Lung microvascular endothelial cell (primary cell): ENCODE measurements at places on chromosomes 11 and 22. TPM values are rescaled to one million over a fixed set of nuclear protein-coding genes. Genes with fewer than 3 reads are reported as not detected.

Gene TCN2
- 9.5 and 29.9 TPM in 2 replicates for total RNA-seq

Gene ACRV1
- under 0.01 TPM in 1 of 2 replicates, not detected in the other for total RNA-seq

Gene RAB38
- total RNA-seq = 0.60 and 0.65 TPM in 2 replicates

Gene AMPD3
- total RNA-seq = 1.1 and 6.5 TPM in 2 replicates

Gene OR51A4
- total RNA-seq = not detected in 2 replicates

Gene SYCE3
- total RNA-seq = not detected in 2 replicates

GRCh38 chr11:7467652-7468051 is 17.7 kb upstream of the OLFML1 start:
- no peak for DNase-seq

DNA sequence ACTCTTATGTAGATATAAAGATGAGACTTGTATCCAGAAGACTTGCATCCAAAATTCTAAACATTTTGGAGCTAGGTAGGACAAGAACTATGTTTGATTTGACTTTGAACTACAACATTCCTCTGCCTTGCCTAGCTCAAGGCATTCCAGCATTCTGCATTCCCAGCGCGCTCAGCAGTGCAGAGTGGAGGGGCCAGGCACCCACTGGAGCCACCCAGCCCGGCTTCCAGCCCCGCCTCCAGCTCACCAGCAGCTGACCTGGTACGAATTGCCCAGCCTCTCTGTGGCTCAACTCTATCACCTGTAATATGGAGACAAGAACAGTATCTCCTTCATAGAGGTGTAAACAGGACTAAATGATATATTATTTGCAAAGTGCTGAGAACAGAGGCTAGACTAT is 28.8 kb downstream of the PRDM10 start:
- DNase-seq = no peak

DNA sequence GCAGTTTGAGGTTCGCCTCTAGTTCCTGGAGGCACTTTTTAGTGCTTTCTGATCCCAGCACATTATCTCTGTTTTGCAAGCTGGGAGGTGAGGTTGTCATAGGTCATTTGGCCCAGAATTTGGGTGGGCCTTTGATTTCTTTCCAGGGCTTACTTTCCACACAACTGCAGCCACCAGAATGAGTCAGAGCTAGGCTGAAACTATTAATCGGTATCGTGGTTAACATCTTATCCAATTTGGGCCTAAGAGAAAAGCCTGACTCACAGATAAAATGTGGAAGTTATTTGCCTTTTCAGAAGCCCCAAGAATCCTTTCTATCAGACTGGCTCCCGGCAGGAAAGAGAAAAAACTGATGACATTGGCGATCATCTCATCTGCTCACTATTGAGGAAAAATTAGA is 166.4 kb downstream of the KIRREL3 start:
- DNase-seq = no peak

DNA sequence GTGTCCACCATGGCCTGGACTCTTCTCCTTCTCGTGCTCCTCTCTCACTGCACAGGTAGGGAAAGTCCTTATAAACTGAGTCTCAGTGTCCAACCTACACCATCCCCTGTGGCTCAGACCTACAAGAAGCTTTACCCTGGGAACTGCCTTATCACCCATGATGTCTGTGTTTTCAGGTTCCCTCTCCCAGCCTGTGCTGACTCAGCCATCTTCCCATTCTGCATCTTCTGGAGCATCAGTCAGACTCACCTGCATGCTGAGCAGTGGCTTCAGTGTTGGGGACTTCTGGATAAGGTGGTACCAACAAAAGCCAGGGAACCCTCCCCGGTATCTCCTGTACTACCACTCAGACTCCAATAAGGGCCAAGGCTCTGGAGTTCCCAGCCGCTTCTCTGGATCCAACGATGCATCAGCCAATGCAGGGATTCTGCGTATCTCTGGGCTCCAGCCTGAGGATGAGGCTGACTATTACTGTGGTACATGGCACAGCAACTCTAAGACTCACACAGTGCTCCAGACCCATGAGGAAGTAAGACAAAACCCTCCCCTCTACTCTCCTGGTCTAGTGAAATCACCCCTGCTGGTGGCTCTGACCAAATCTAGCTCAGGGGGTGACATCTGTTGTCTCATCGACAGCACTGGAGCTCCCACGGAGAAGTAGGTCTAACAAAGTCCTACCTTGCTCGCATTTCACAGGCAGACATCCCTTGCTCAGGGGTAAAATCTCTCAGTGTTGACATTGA is 74.3 kb downstream of the VPREB1 start:
- DNase-seq = no peak

GRCh38 chr11:61917334-61918109 is at the start of gene RAB3IL1:
TSS of gene RAB3IL1 (minus strand) at chr11:61917566. CDS start at chr11:61917367, 199 bp downstream.
- DNase-seq = peak; percentile 53

DNA sequence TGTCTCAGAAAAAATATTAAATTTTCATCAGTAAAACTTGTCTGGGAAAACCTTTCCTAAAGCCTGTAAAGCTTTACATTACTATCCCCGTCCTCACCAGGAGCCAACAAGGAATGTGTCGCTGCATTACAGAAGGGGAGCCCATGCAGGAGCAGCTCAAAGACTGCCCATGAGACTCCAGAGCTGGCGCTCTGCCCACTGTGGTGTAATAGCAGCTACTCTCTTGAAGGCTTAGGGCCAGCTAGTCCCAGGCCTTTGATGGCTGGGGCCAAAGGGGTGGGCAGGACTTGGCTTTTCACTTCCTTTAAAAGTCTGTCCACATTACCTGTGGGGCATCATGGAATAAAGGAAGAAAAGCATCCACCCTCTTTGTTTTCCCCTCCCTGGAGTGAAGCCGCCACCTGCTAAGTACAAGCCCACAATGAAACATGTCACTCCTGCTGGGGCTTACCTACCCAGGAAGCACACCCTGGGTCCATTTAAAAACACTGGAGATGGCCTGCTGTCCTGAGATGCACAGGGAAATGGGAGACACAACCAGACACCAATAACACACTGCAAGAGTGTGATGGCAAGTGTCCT is 150.7 kb downstream of the ADAMTS15 start:
- DNase-seq = no peak

GRCh38 chr11:6771926-6772893 is at the start of gene OR2AG2:
TSS of gene OR2AG2 (minus strand) at chr11:6771976. CDS start at chr11:6768957, 3,019 bp downstream.
- DNase-seq = no peak

GRCh38 chr11:105491394-105491793 is 118.5 kb upstream of the GRIA4 start:
- DNase-seq = no peak

GRCh38 chr11:122780296-122780949 is 57.9 kb upstream of the CRTAM start:
- no peak for DNase-seq

DNA sequence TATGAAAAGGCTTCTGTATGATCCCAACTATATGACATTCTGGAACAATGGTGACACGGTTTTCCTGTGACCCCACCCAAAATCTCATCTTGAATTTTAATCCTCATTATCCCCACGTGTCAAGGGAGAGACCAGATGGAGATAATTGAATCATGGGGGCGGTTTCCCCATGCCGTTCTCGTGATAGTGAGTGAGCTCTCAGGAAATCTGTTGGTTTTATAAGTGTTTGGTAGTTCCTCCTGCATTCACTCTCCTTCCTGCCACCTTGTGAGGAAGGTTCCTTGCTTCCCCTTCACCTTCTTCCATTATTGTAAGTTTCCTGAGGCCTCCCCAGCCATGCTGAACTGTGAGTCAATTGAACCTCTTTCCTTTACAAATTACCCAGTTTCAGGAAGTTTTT is 53.1 kb upstream of the TSPAN18 start:
- peak; percentile 18 for DNase-seq

GRCh38 chr11:12247543-12248254 is 129.7 kb upstream of the PARVA start:
- no peak for DNase-seq

DNA sequence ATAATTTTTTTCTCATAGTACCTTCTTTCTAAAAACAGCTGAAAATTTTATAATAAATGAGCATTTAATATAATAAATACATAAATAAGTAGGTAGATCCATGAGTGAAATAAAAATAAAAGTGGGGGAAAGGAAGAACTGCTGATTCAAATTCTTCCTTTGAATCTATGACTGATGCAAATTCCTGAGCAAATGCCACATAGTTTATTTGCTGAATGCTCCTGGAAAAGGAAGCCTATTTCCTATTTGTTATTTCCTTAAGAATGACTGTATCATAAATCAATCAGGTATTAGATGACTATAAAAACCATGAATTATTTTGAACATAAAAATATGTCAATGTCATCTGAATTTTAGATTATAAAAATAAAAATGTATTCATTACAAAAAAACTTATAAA is 16.6 kb downstream of the BTBD10 start:
- DNase-seq = peak; percentile 40

DNA sequence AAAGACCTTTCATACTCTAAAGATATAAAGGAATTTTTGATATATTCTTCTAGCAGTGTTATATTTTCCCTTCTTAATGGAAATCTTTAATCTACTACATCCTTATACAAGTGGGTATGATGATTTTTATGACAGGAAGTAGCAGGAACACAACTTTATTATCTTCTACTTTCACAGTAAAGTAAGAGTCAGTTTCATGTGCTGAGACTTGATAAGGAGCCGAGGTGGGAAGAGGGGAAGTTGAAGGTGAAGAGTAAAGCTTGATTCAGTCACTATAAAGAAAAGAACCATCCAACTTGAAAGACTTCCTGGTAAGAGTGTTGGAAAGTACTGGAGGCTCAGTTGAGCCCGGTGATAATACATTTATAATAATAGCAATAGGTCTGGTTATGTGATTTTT is 82.1 kb upstream of the PTH start:
- no peak for DNase-seq

DNA sequence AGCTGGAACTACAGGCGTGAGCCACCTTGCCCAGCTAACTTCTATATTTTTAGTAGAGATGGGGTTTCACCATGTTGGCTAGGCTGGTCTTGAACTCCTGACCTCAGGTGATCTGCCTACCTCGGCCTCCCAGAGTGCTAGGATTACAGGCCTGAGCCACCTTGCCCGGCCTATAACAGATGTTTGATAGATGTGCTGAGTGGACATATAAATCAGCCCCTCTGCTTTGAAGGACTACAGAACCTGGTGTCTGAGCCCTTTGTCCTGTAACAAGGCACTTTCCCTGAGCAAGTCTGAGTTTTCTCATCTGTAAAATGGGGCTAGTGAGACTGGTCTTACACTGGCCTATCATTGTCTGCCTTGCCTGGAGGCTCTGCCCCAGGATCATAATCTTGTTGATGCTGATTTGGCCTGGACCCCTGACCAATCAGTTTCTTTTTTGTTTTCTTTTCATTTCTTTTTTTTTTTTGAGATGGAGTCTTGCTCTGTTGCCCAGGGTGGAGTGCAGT is 7.0 kb downstream of the RIN1 start:
- no peak for DNase-seq

- no peak for DNase-seq
These were observed 118.6 kb upstream of the C11orf87 start for GRCh38 chr11:109303342-109303741.

- DNase-seq = peak; percentile 40
These were observed 563 bp downstream of the GATD1 start for GRCh38 chr11:776561-777287.

GRCh38 chr11:4508886-4509285 is 26.4 kb downstream of the OR52K1 start:
- DNase-seq = no peak

DNA sequence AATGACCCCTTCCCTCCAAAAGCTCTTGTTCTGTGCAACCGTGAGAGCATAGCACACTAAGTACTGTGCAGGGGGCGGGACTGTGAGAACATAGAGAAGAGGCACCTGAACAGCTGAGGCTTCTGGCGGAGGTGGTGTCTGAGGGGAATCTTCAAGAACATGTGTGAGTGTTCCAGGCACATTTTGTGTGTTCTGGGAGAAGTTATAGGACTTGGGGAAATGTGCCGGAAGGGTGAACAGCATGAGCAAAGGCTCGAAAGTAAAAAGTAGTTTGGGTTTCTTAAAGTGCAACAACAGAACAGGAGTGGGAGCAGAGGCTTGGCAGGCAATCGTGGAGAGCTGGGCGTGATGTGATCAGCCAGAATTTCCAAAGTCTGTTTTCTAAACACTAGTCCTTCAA is 12.4 kb upstream of the SYN3 start:
- no peak for DNase-seq

- peak; percentile 36 for DNase-seq
These were observed 22.8 kb downstream of the PIM3 start for GRCh38 chr22:49983148-49984042.

GRCh38 chr11:34373727-34374126 is 15.9 kb upstream of the ABTB2 start:
- no peak for DNase-seq

DNA sequence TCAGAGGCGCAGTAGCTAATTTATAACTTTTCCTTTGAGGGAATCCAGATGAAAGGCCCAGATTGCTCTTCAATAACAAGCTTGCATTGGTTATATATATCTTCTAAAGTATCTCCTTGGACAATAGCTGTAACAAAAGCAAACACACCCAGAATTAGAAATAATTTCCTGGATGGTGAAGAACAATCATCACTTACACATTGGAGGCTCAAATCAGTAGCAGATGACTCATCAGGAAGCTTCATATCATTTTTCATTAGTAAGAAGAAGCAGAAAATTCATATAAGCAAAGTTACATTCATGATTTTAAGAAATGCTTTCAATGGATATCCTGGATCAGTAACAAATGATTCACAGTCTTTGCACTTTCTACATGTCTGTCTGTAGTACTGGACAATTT is 173.6 kb upstream of the CCDC90B start:
- no peak for DNase-seq

GRCh38 chr11:34819740-34820482 is 96.3 kb downstream of the APIP start:
- no peak for DNase-seq

- no peak for DNase-seq
These were observed 90.0 kb downstream of the INSC start for GRCh38 chr11:15204711-15205110.

DNA sequence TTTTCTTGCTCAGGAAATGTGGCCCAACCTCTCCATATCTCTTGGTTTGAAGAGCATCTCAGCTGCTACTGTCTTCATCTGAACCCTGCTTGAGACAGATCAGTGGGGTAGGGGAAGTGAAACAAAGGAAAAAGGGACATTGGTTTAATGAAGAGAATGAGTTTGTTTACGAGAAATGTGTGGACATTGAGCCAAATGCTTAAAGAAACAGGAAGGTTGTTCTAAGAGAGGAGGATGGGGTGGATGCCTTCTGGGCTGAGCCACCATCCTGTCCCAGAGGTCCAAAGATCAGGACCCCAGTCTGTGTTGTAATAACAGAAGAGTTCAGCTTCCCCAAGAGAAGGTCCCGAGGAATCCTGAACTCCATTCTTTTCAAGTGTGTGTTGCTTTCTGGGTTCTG is 369.7 kb downstream of the INSC start:
- no peak for DNase-seq

DNA sequence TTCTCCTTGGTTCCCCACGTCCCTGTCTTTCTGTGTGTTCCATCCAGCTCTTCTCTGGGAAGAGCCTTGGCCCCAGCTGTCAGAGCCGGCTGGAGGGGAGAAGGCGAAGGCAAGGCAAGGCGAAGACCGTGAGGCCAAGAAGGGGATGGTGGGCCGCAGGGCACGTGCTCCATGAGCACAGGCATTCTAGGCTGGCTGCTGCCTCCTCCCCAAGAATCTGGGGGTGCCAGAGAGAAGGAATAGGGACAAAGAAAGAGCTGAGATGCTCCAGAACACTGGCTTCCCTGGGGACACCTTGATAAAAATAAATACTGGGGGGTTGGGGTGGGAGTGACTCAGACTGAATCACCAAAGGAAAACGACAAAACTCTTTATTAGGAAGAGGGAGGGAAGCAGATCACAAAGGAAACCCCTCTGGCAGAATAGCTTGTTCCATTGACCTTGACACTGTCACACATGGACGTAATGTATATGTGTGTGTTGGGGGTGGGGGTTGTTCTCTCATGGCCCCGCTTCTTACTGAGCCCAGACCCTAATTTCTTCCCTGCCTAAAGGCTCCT is 52.5 kb downstream of the NECTIN1 start:
- peak; percentile 51 for DNase-seq

- DNase-seq = no peak
These were observed 42.6 kb downstream of the GNB1L start for GRCh38 chr22:19811811-19812771.
